ENCODE measurements at places on chromosomes 6 and 20.

- DNase-seq = no peak
Observed at GRCh38 chr20:14266246-14266645, 71.2 kb downstream of the FLRT3 start.

GRCh38 chr6:111410371-111410770 lies 72.6 kb downstream of the REV3L start:
- DNase-seq = no peak

DNA sequence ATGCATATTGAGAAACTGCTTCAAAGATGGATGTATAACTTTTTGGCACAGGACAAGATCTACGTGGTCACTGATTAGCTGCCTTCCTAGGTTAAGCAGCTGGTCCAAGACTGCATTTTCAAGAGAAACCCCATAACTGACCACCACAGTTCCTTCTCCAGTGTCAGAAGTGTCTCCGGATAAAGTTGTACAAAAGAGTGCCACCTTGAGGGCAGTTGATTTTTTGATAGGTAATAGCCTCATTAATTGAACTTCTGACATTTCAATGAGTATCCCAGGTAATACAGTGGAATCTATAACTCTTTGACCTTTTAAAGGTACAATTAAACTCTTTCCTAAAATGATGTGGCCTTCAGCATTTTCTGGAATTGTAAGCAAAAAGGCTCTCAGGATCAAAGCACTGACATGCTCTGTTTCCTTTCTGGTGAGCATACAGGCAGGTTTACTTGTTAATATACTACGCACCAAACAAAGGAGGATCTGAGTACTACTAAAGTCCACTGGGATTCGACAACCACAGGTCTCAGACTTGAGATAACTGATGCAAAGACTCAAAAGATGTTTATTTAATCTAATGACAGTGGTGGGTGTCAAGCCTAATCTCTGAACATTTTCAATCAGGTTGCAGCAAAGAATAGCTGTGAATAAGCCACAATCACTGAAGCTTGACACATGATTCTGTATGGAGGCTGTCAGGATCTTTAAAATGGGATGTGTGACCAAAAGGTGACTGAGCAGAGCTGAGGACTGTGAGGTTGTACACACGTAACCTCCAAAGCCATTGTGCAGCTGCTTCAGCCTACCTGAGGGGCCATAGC lies 21.2 kb downstream of the MKKS start:
- DNase-seq = no peak

- no peak for DNase-seq
Observed at GRCh38 chr6:113723182-113723581, 134.0 kb upstream of the MARCKS start.

DNA sequence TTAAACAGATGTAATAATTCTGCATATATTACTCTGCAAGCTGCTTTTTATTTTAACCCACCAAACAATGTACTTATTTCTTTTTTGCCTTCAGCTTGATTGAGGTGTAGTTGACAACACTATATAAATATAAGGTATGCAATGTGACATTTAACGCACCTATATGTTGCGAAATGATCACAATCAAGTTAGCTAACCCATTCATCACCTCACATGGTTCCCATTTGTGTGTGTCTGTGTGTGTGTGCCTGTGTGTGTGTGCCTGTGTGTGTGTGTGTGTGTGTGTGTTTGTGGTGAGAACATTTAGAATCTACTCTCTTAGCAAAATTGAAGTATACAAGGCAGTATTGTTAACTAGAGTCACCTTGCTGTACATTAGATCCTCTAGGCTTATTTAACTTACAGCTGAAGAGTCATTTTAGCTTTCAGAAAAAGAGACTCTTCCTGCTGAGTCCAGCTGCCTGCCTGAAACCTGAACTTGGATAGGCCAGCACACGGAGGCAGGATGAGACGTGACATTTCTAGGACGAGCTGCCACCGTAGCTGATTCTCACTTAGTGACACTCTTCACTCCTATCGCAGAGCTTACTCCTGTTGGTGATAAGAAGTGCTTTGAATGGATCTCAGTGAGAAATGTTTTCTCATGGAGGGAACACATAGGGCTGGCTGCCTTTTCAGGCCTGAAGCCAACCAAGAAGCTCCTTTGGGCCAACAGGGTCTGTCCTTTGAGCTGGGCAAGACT lies 126.5 kb upstream of the RIPOR2 start:
- no peak for DNase-seq
